ENCODE measurements at places on chromosomes 4 and X. TPM values are rescaled to one million over a fixed set of nuclear protein-coding genes. Genes with fewer than 3 reads are reported as not detected.

PNMA6F gene
- total RNA-seq, result not detected

CCDC160 gene
- 0.27 TPM for total RNA-seq

ITM2A gene
- 18.4 TPM for total RNA-seq

CTAG1B gene
- not detected for total RNA-seq

FAM9B gene
- total RNA-seq, result not detected

BTC gene
- 56.3 TPM for total RNA-seq

GYPA gene
- total RNA-seq, result not detected

GPC4 gene
- 25.3 TPM for total RNA-seq
